NCI-H446 treated with DMSO at 0.1 percent for 48 hours (cell line): ENCODE measurements at places on chromosomes 7 and 10.

DNA sequence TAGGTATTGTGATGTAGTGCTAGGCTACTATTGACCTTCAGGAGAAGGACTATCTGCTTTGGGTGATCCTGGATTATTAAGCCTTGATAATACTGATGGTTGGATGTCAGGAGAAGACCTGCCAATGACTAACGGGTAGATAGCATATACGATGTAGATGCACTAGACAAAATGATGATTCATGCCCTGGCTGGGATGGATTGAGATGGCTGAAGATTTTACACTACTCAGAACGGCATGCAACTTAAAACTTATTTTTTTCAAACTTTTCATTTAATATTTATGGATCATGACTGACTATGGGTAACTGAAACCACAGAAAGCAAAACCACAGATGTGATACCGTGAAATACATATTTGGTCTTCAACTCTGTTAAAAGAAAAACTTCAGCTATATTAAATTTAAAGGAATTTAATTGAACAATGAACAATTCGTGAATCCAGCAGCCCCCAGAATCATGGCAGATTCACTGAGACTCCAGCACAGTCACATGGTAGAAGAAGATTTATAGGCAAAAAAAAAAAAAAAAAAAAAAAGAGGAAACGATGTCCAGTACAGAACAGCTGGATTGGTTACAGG is 124.6 kb upstream of the CDK13 start:
- no peak for DNase-seq

- no peak for DNase-seq
Measured at GRCh38 chr7:51476026-51476425, 159.4 kb upstream of the COBL start.

DNA sequence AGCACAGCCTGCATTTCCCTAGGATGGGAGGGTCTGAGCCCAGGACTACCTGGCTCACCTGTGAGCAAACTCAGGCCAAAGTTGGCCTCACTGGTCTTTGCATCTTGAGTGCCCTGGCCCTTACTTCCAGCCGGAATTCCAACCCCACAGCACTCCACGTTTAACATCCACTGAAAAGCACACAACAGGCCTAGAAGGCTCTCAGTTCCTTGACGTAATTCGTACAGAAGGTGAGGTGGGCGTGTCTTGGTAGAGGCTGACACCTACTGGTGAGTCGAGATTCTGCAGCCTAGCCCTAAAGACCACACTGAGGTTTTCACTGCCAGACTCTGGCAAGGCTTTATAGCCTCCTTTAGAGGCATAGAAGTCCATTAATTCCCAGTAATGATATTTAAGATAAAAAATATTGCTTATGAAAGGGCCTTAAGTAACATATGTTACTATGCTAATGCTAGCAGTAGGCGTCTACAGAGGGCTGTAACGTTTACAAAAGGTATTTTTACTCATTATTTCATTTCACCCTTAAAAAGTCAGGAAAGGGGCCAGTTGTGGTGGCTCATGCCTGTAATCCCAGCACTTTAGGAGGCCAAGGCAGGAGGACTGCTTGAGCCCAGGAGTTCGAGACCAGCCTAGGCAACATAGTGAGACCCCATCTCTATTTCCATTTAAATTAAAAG is 95.8 kb downstream of the HIP1 start:
- no peak for DNase-seq

- no peak for DNase-seq
Measured at GRCh38 chr10:124081547-124082140, 11.8 kb downstream of the CHST15 start.

DNA sequence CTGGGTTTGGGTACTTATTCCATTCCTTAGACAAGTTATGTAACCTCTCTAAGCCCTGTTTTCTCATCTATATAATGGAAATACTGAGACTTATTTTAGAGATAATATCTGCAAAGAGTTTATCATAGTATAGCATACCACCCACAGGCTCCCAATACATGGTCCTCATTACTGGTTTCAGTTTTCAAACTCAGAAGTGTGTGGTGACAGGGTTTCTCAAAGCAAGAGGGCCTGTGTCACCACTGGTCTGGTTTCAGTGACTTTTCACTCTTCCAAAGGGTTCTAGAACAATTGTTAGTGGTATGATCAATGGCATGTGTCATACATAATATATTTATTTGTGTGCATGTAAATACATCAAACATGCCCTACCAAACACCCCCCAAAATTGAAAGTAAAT is 89.2 kb upstream of the BMPER start:
- no peak for DNase-seq

DNA sequence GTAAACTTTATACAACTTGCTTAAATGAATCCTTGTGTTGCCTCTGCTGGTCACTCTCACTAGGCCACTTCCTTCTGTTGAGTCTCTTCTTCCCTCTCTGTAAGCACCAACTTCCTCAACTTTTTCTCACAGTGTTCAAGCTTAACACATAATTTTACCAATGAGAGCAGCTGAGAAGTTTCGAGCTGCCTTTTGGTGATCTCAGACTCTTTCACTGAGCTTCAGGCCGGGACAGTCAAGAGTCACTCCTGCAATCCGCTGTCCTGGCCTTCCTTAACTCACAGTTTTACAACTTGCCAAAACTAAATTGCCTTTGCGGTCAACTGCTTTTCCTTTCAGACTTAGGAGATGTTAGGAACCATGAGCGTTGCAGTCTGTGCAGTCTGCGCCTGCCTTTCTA is 47.4 kb downstream of the PRPF18 start:
- no peak for DNase-seq

GRCh38 chr10:3119796-3120459 is 52.6 kb downstream of the PFKP start:
- DNase-seq = no peak

DNA sequence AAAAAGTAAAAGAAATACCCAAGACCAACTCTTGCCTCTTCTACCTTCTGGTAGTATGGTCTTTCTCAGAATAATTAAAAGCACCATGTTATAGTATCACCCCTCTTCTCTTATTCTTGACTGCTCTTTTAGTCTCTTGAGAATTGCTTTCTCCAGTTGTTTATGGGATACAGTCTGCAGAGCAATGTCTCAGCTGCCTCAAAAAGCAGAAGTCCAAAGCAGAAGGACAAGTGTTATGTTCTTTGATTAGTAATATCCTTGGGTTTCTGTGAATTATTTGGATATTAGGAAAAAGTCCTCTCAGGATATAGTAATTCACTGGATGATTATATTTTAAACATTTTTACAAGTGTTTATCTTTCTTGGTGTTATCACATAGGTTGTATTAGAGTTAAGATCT is 7.4 kb downstream of the TAS2R41 start:
- no peak for DNase-seq

GRCh38 chr10:96708456-96708855 is 11.9 kb downstream of the PIK3AP1 start:
- DNase-seq = no peak

GRCh38 chr10:58797356-58797755 is 284.7 kb downstream of the BICC1 start:
- DNase-seq = no peak

GRCh38 chr10:80532571-80532970 is 5.1 kb upstream of the SH2D4B start:
- DNase-seq = no peak

DNA sequence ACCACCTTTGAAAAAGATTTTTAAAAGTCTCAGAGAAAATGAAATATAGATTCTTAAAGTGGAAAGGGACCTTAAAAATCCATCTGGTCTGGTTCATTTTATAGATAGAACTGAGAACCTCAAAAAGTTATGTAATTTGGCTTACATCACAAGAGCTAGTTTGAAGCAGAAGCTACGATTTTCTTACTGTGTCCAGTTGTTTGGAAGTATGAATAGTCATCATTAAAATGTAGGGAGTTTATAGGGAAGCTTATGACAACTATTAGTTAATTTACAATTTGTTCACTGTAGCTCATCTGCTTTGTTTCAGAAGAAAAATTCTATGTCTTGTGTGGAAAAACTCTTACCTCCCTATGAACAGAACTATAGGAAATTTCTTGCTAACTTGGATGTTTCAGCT is 26.9 kb downstream of the ZEB1 start:
- DNase-seq = no peak

- no peak for DNase-seq
Measured at GRCh38 chr7:66627151-66627681, 1.5 kb upstream of the KCTD7 start.

DNA sequence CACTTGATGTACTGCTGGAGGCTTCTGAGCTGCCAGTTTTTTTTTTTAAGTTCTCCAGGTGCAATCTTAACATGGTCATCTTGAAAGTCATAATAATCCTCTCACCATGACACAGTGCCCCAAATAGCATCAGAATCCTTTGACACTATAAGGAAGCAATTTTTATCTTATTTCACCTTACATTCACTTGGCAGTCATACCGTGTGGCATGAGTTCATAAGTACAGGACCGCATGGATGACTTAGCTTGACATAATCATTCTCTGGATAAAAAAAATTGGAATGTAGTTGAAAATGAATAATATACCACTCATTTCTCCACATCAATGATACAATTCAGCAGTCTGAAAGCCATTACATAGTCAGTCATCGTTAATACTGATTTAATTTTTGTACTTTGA is 25.6 kb upstream of the TMEM196 start:
- DNase-seq = no peak

DNA sequence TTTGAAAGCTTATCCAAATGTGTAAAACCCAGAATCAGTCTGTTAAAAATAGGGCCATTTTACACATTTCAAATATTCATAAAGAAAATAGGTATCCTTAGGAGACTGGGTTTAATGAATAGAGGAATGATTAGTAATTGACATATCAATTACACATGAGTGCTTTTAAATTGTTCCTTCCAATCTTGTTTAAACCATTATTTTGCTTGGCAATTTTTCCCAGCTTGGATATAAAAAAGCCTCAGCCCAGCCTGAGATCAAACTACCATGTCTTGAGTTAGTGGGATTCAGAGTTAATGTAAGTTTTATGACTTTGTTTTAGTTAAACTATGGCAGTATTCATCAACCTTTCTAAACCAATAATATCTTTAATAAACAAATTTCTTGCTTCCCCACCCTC is 28.3 kb downstream of the PARP12 start:
- no peak for DNase-seq

DNA sequence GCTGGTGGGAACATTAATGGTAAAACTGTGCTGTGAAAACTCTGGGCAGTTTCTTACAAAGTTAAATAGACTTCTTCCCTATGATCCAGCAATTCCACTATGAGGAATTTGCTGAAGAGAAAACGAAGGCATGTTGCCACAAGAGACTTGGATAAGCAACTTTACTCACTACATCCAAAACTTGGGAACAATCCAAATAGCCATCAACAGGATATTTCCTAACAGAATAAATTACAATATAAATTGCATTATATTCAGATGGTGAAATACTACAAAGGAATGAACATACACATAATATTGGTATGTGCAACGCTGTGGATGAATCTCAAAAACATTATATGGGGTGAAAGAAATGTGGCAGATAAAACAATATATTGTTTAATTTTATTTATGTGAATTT is 21.4 kb upstream of the MKI67 start:
- DNase-seq = no peak

GRCh38 chr10:124329941-124330340 is 88.8 kb downstream of the OAT start:
- DNase-seq = no peak

DNA sequence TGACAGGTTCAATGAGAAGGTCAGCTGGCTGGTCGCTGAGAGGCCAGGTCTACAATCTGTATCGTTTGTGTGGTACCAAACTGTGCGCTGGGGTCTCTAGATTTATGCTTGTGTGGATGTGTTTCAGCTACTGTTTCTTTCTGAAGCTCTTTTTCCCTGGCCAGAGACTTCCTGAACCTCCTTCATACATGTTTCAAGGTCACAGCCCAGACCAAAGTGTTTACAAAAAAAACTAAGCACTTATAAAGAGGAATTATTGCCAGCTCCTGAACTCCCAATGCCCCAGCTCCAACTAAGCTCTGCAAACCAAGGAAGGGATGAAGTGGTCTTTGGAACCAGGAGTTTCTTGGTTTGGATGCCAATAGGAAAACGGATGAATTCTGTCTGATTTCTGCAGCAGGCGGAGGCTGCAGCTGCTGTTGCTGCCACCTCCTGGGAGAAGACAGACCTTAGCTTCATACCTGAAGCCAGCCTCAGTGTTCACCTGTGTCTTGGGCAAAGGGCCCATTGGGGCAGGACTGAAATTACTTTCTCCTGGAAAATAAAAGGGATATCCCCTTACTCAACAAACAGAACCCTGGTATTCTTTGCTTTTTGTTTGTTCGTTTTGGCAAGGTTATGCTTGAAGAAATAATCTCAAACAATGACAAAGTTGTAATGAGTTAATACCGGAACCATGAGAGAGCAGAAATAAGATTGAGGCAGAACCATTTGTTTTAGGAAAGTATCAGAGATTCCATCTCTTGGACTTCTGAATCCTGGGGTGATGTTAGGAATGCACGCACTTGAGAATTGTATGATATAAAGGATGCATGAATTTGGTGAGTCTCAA is 24.6 kb upstream of the MKLN1 start:
- DNase-seq = no peak

DNA sequence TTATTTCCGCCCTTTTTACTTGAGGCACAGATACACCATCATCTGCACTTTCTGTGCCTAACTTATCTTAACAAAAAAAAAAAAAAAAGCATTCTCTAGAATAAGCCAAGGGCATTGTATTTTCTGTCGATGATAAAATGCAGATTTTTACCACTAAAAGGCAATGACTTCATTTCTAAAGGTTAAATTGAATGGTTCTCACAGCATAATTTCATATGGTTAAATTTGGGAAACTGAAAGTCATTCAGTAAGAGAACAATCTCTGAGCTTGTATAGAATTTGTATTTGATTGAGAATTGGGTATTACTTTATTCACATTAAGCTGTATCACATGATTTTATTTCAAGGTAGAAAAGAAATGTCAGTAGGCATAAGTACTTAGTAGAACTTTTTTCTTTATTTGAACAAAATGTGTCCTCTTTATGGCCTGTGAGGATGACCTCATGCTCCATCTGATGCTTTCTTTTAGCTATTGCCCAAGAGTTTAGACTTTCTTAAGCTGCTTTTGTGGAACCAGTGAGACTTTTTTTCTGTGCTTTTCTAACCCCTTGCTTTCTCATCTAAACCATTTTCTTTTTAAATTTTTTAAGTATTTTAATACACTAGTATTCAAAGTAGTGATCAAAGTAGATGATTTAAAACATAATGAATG is 110.3 kb downstream of the LRRC4 start:
- no peak for DNase-seq

- DNase-seq = no peak
Measured at GRCh38 chr7:106806556-106806955, 58.5 kb upstream of the PIK3CG start.
